ENCODE measurements at places on chromosomes 7 and 10.

- DNase-seq: no peak
Measured at GRCh38 chr7:76383089-76383944, 24.5 kb upstream of the YWHAG start.

DNA sequence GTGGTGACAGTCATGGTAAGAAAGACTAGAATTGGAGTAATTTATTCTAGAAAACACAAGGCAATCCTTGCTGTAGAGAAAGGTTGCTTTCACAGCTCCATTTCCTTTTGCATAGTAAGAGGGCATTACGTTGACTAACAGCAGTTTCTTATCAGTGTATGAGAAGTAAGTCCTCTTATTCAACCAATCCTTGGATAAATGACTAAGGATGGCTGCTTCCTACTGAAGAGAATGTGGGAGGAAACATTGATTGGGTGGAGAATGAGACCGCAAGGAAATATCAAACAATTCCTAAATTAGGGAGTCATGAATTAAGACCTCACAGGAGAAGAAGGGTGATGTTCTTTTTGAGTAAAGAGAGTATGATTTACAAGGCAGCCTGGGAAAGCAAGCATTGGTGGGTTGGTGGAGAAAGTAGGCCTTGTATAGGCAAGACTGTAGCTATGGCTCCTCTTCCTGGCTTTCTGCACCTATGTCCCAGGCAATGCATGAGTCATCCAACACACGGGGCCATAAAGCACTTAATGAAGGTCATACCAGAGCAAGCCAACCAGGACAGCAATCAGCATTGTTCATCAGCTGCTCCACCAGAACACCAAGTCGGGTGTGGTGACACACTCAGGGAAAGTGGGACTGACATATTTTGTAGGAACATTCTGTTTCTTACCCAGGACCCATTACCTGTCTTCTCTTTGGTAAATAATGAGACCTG lies 5.6 kb downstream of the MGAM start:
- DNase-seq: no peak

- DNase-seq: no peak
Measured at GRCh38 chr7:11811709-11812108, 20.3 kb downstream of the THSD7A start.

DNA sequence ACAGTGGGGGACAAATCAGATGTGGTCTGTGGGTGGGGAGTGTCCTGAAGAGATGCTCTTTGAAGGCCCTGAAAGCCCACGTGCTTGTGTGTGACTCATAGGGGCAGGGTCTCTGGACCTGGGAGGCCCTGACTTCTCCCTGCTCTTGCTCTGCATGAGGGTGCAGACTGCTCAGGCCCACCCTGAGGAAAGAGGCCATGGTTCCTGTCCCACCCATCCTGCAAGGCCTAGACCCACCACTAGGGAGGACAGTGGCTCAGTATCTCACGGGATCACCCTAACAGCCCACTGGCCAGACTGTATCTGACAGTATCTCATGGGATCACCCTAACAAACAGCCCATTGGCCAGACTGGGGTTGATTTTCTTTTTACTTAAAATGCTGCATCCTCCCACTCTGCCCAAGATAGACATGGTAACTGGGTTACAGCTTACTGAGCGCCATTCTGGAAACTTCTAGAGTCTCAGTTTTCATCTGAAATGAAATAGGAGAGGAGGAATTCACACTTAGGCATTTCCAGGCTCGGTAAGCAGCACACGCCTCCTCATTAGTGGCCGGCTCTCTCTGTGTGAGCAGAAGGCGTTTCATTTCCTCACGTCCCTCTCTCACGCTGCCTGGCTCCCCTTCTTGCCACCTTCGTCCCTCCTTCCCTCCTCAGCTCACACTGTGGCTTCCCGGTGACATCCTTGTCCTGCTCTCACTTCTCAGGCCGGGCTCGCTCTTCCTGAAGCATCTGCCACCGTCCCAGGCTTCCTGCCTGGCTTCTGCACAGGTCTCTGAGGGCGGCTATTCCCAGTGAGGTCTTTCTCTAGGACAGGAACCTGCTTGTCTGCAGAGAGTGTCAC lies 242.6 kb downstream of the GLRX3 start:
- no peak for DNase-seq

All from AG10803 (cell line).